ENCODE measurements at places on chromosomes 11 and 22. TPM values are rescaled to one million over a fixed set of nuclear protein-coding genes. Genes with fewer than 3 reads are reported as not detected.

- H3K27me3 ChIP-seq = no peaks in the 10 kb centered on the region
- no peak for DNase-seq
- no peak overlapping the region for H3K4me3 ChIP-seq
- H3K4me1 ChIP-seq = peaks cover 83% of the 10 kb centered on the region
- no peaks in the 10 kb centered on the region for H3K36me3 ChIP-seq
- H3K27ac ChIP-seq = no peak overlapping the region
These were observed 37.8 kb downstream of the SLCO2B1 start for GRCh38 chr11:75188671-75189070.

DNA sequence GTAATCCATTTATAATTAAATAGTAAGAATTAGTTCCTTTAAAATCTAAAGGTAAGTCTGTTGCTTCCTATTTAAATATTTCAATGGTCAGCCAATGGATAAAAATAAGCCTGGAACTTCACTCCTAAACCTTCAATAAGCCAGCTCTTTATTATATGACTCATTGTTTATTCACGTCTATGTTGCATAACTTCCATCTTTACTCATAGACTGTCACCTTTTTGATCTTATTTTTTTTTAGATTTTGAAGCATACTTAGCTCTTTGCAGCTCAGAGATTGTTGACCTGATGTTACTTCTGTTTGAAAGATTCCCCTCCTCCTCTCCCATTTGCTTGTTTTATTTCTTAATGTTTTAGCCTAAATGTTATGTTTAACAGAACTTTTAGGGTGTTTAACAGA is 1571.2 kb upstream of the RAG2 start:
- no peaks in the 10 kb centered on the region for H3K27me3 ChIP-seq
- H3K27ac ChIP-seq = no peak overlapping the region
- no peak for DNase-seq
- no peaks in the 10 kb centered on the region for H3K36me3 ChIP-seq

The OR51B5 gene
- total RNA-seq = not detected

- peak overlapping the region; percentile 81 for H3K4me3 ChIP-seq
- peaks cover 17% of the 10 kb centered on the region for H3K4me1 ChIP-seq
- H3K27ac ChIP-seq = no peak overlapping the region
- peaks cover 36% of the 10 kb centered on the region for H3K36me3 ChIP-seq
- no peak for DNase-seq
These were observed 1.5 kb downstream of the LMF2 start for GRCh38 chr22:50505776-50506610.

- peak overlapping the region; percentile 94 for H3K27ac ChIP-seq
- peaks cover 17% of the 10 kb centered on the region for H3K4me1 ChIP-seq
- no peak for DNase-seq
- peak overlapping the region; percentile 83 for H3K4me3 ChIP-seq
- H3K36me3 ChIP-seq = peaks cover 9% of the 10 kb centered on the region
- H3K27me3 ChIP-seq = no peaks in the 10 kb centered on the region
These were observed 1.1 kb downstream of the RBFOX2 start for GRCh38 chr22:36027579-36027934.

DNA sequence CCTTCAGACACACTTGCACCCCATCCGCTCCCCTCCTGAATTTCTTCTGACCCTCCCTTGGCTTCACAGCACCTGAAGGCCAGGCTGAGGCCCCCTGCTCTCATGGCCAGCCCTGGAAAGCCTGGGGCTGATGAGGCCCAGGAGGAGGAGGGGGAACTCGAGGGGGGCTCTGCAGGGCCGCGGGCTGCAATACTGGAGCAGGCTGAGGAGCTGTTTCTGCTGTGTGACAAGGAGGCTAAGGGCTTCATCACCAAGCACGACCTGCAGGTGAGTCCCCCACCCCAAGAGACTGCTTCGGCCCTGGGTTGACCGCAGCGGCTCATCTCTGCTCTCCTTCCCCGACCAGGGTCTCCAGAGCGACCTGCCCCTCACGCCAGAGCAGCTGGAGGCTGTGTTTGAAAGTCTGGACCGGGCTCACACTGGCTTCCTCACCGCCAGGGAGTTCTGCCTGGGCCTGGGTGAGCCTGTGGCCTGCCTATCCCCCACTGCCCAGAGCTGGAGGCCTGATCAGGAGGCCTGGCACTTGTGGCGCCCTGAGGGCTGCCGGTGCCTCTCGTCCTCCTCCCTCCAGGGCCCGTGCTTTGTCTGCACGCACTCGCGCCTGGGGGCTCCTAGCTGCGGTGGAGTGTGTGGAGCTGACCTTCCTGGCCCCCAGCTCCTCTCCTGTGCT is 922 bp downstream of the CRACR2B start:
- peaks cover 63% of the 10 kb centered on the region for H3K4me1 ChIP-seq
- peaks cover 19% of the 10 kb centered on the region for H3K36me3 ChIP-seq
- peak overlapping the region; percentile 47 for H3K4me3 ChIP-seq
- peaks cover 12% of the 10 kb centered on the region for H3K27me3 ChIP-seq
- peak overlapping the region; percentile 84 for H3K27ac ChIP-seq
- no peak for DNase-seq

- H3K27me3 ChIP-seq = no peaks in the 10 kb centered on the region
- no peaks in the 10 kb centered on the region for H3K4me1 ChIP-seq
- H3K36me3 ChIP-seq = no peaks in the 10 kb centered on the region
- no peak overlapping the region for H3K27ac ChIP-seq
- no peak overlapping the region for H3K4me3 ChIP-seq
These were observed 419.7 kb upstream of the CNTN5 start for GRCh38 chr11:98600786-98601773.

- peaks cover 4% of the 10 kb centered on the region for H3K27me3 ChIP-seq
- no peak overlapping the region for H3K4me3 ChIP-seq
- H3K4me1 ChIP-seq = no peaks in the 10 kb centered on the region
- no peak for DNase-seq
- H3K36me3 ChIP-seq = no peaks in the 10 kb centered on the region
These were observed 1456.3 kb downstream of the BRD1 start for GRCh38 chr22:48371391-48371790.
